ENCODE measurements at places on chromosomes 3 and 15.

DNA sequence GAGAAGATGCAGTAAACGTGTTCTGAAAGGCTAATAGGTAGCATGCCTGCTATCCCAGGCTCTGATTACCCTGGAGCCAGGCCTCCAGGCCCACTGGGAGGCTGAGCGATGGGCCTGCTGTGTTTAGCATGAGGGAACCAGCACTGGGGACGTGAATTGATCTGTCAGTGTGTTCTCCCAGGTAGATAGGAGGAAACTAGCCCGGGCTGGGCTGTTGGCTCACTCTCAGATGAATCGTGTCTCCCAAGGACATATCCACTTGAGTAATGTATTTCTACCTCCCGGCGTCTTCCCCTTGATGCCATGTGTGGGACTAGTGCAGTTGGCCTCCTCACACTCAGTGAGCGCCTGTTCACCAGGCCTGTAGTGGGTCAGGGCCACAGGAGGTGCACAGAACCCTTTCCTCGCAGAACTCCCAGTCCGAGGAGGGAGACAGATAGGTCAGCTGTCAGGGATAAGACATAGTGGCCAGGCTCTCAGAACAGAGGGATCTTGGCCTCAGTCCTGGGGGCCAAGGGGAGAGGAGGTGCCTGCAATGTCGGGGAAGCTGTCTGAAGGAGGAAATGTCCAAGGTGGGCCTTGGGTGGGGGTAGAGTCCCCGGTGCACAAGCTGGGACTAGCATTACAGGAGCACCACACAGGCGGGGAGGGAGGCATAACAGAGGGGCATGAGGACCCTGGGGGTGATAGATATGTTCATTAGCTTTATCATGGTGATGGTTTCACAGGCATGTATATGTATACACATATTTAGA is 111.7 kb downstream of the DNAJB8 start:
- no peak for DNase-seq

GRCh38 chr3:138890555-138891187 is 55.9 kb upstream of the PIK3CB start:
- no peak for DNase-seq

DNA sequence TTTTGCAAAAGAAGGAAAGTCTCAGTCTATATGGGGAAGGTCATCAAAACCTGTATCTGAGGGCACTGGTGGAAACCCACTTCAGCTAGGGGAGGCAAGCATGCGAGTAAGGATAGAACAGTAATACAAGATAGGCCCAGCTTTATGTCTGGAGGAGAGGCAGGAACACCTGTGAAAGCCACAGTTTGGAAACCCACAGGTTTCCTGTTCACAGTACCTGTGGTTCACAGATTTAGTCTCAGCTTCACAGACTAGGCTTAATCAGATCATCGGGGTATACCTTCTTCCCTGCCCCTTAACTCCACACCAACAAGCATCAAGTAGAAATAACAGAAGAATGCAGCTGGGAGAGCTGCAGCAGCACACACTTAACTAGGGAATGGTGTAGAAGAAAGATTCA is 36.2 kb downstream of the C2CD4B start:
- DNase-seq = no peak

DNA sequence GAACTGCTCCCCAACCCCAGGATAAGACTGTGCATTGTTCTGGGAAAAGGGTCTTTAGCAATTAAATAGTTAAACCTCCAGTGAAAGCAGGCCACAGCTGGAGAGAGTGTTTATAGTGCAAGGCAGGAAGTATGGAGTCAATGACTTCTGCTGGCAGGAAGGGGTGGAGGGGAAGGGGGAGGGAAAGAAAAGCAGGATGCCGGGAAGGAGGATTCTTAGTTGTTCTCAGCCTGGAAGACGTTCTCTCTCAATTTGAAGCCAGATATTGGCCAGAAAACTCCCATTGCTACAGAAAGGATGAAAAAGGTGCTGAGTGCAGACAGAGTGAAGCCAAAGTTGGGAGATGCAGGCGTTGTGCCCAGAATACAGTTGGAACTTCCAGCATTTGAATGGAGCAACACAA is 35.7 kb upstream of the ACTL6A start:
- DNase-seq = no peak

- DNase-seq = no peak
Measured at GRCh38 chr3:8276506-8276905, 225.1 kb upstream of the LMCD1 start.

DNA sequence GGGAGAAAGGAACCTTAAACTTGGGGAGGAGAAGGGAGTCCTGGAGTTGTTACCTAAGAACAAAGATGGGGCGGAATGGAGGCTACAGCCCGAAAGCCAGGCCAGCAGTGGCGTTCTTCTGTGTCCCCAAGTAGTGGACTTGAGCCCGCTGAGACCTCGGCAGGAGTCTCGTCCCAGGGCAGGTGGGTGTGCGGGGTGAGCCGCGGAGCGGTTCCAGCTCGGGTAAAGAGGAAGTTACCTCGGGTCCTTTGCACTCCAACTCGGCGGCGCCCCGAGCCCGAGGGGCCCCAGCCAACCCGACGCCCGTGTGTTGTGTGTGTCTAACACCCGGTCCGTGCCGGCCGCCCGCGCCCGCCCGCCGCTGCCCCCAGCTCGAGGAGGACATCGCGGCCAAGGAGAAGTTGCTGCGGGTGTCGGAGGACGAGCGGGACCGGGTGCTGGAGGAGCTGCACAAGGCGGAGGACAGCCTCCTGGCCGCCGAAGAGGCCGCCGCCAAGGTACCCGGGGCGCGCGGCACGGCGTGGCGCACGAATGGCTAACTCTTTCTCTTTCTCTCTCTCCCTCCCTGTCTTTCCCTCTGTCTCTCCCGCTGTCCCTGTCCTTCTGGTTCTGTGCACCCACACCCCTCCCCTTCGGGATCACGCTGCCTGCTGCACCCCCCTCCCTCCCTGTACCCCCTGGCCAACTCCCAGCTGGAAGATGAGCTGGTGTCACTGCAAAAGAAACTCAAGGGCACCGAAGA is 959 bp downstream of the TPM1 start:
- DNase-seq = no peak

DNA sequence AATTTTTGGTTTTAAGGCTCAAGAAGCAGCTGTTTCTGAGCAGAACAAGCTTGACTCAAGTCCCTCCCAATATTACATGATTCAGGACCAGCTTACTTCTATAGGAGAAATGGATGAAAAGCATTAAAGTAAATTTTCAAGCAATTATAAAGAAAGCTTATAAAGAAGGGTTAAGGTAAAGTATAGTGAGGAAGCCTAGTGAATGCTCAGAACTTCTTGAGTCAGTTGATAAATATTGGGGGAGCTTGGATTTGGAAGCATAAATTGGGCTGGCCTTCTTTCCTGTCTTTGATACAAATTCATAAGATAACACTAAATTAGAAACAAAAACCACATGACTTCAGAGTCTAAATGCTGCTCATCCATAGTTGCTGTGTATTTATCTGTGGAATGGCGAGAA is 156.0 kb downstream of the CHL1 start:
- DNase-seq = no peak

GRCh38 chr3:72698154-72698917 is 149.9 kb downstream of the SHQ1 start:
- DNase-seq = no peak

Measured in activated CD4-positive, alpha-beta T cell treated with anti-CD3 and anti-CD28 coated beads, Interleukin-2, amount 50 U/mL, for 24 hours (primary cell).